Natural killer cell treated with Interleukin-12 subunit alpha and Interleukin-12 subunit beta and Interleukin-15 and Interleukin-18, amount 100 ng/mL, for 72 hours (primary cell): ENCODE measurements at places on chromosomes 3 and 15. TPM values are rescaled to one million over a fixed set of nuclear protein-coding genes. Genes with fewer than 3 reads are reported as not detected.

Gene ADGRG7
- not detected for total RNA-seq

Gene MEX3B
- 0.83 TPM for total RNA-seq

Gene ADAMTS9
- not detected for total RNA-seq

Gene STAC
- 0.29 TPM for total RNA-seq

Gene ZNF860
- not detected for total RNA-seq

Gene ZNF592
- 23.7 TPM for total RNA-seq

Gene LRRC3B
- total RNA-seq: not detected

Gene MYRIP
- total RNA-seq: not detected
